Retina (tissue), 1 donor: ENCODE measurements at places on chromosomes 16 and 17.
A peak's percentile ranks its signal among the peaks of the same experiment; 100 is the strongest.

DNA sequence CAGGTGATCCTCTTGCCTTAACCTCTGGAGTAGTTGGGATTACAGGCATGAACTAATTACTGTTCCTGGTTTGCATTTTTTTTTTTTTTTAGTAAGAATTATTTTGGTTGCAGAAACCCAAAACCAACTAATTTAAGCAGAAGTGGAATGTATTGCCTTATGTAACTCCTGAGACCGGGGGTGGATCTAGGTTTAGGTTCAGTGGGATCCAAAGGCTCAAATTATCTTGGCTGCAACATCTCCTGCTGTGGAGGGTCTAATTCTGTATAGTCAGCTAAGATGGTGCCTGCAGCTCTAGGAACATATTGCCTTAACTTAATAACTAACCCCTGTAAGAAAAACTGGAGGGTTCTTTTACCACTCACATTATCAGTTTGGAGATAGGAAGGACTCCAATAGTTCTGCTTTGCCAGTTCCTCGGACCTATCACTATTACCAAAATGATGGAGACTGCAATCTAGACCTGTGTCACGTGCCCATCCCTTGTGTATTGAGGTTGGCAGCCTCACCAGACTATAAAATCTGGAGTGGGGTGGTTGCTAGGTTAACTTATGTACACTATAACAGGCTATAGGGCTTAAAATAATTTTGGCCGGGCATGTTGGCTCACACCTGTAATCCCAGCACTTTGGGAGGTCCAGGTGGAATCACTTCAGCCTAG is 8.5 kb downstream of the SNTB2 start:
- DNase-seq: no peak

- peak; percentile 86 for DNase-seq
Measured at GRCh38 chr17:3004150-3004801, 59.1 kb downstream of the OR1D5 start.

DNA sequence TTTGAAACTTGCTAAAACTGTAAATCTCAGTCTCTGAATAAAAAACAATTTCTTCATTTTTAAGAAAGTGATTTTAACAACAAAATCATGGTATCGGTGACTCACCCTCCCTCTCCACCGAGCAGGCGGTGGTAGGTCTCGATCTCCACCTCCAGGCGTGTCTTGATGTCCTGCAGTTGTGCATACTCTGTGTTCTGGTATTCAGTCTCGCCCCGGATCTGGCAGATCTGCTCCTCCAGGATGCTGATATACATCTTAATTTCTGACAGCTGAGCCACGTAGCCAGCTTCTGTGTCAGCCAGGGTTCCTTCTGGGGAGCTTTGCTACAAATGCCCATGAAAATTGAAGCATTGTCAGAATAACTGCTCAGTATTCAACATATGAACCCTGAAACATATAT is 15.4 kb upstream of the KRT24 start:
- no peak for DNase-seq

DNA sequence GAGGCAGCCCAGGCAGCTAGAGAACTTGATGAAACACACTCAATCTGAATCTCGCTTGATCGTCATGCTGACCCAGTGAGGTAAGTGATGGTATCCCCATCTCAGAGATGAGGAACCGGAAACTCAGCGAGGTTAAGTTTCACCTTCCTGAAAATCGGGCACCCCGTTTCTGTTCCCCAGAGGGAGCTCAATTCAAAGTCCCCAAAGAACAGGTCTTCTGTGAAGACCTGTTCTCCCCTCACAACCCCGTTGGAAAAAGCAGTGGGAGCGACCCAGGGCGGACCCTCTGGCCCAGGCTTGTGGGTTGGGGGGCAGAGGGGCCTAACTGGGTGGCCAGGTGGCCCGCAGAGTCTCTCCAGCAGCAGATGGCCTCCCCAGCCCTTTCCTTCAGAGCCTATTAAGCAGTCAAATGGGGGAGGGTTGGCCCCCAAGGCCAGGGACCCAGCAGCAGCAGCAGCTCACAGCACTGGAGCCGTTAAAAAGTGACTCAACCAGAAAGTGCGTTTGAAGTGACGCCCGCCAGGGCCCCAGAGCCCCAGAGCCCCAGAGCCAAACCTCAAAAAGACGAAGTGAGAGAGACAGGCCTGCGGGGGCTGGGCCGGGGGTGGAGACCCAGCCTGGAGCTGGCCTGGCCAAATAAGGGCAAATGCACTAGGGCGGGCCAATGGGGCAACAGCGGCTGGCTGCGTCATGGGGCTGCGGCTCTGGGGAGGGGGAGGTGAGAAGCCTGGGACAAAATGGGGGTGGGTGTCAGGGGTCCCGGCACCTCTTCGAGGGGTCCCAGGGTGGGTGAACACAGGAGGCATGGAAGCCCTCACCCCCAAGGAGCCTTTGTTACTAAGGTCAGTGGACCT is 9.2 kb upstream of the TSPOAP1 start:
- peak; percentile 47 for DNase-seq

- DNase-seq: no peak
Measured at GRCh38 chr17:14752011-14752410, 451.1 kb downstream of the HS3ST3B1 start.

DNA sequence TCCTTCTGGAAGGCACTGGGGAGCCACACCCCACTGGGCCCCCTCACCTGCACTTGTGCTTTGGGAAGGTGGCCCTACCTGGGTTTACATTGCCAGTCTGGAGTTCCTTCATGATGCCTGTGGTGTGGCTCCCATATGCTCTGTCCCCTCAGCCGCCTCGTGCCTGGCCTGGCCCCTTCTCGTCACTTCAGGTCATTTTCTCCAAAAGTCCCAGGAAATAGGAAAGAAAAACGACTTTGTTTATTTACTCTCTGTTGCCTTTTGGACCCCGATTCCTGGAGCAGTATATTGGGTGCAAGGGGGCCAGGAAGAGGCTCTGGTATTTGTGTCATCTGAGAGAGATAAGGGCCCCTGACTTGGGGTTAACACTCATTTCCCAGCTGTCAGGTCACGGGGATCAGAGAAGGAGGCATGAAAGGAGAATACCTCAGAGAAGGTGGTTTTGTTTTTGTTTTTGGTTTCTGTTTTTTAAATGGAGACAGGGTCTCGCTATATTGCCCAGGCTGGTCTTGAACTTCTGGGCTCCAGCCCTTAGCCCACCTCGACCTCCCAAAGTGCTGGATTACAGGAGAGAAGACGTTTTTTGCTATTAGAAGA is 4.7 kb downstream of the SOCS3 start:
- no peak for DNase-seq

DNA sequence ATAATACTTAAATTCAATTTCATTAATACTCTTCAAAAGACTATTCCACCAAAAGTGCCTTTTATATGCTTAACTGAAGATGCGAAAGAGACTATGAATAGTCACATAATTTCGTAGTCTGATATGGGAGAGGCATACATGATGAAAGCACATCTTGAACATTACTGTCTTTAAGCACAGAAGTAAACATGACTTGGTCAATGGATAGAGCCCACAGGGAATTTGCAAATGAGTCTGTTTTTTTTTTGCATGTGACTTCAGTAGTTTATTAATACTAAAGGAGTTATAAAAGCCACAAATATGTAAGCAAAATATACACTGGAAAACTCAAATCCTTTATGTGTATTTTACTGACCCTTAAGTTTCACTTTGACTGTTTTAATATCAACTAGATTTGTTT is 15.9 kb downstream of the ADPRM start:
- DNase-seq: no peak

- no peak for DNase-seq
Measured at GRCh38 chr17:59435238-59435637, 103.8 kb downstream of the YPEL2 start.

DNA sequence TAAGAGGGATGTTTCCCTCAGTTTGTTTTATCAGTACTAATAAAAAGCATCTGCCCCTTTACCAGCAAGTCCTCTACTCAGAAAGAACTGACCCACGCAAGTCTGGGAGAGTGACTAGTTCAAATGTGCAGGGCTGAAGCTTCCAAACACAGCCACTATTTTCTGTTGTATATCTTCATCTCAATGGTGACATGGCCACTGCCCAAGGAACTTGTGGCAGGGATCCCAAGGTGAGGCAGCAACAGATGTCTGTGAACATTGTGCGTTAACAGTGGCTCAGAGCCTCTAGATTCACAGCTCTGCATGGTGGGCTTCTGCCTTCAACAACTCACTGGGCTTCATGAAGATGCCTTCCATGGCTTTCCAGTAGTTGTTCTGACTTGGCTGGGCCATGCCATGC is 3.7 kb upstream of the BLTP2 start:
- DNase-seq: no peak

DNA sequence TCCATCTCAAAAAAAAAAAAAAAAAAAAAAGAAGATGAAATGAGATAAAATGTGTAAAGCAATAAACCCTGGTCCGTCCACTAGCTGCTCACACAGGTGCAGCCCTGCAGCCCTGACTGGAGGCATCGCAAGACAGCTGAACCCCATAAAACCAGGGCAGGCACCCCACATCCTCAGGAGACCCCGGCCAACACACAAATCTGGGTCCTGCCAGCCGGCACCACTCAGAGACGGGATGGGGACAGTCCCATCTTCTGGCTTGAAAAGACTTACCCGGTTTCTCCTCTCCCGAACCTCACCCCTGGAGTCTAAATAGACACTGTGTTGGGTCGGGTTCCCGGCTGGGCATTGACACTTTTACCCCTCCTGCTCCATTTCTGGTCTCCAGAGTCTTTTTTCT is 52.7 kb upstream of the TNRC6C start:
- no peak for DNase-seq

- no peak for DNase-seq
Measured at GRCh38 chr16:16124438-16124837, 98.9 kb downstream of the ABCC6 start.

GRCh38 chr17:11719856-11720255 is 121.6 kb downstream of the DNAH9 start:
- DNase-seq: no peak

GRCh38 chr17:18905226-18905625 is 46.7 kb upstream of the SLC5A10 start:
- DNase-seq: no peak

DNA sequence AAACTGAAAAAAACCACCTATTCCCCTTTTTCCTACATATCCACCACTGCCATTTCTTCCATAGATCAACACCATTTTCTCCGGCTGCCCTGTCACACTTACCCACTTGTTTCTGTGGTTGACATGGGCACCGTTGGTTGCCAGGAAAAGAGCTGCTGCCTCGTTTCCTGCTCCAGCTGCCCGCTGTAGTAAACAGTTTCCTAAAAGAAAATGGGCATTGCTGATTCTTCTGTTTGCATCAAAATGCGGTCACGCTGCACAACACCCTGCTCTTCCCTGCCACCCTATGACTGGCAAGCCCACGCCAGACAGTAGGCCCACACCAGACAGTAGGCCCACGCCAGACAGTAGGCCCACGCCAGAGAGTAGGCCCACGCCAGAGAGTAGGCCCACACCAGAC is 46.3 kb downstream of the CYB5D2 start:
- DNase-seq: no peak

DNA sequence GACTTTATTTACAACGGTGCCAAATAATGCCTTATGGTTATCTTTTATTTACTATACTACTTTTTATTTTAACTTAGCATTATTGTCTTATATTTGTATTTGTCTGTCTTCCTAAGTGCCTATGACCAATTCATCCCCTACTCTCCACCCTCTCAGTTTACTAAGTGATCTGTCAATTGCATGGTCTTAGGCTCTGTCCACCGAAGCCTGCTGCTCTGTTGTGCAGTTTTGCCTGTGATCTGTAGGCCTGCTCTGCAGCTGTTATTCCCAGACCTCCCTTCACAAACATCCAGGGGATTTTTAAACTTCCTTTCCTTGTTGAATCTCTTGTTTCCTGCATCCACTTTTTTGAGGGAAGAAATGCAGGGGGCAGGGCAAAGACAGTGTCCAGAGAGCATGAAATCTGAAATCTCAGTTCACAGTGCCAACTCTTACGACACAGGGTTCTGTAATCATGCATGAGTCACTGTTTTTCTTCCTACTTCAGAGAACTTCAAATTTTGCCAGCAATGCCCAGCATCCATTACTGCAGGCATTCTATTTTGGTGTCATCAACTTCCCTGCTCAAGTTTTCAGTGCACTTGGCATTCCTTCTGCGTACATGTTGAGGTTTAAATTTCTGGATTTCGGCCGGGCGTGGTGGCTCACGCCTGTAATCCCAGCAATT is 11.4 kb downstream of the SLFN5 start:
- DNase-seq: no peak

- DNase-seq: no peak
Measured at GRCh38 chr16:88380099-88380498, 2.7 kb upstream of the ZNF469 start.
